ENCODE measurements at places on chromosomes 1 and 21.
A peak's percentile ranks its signal among the peaks of the same experiment; 100 is the strongest.

DNA sequence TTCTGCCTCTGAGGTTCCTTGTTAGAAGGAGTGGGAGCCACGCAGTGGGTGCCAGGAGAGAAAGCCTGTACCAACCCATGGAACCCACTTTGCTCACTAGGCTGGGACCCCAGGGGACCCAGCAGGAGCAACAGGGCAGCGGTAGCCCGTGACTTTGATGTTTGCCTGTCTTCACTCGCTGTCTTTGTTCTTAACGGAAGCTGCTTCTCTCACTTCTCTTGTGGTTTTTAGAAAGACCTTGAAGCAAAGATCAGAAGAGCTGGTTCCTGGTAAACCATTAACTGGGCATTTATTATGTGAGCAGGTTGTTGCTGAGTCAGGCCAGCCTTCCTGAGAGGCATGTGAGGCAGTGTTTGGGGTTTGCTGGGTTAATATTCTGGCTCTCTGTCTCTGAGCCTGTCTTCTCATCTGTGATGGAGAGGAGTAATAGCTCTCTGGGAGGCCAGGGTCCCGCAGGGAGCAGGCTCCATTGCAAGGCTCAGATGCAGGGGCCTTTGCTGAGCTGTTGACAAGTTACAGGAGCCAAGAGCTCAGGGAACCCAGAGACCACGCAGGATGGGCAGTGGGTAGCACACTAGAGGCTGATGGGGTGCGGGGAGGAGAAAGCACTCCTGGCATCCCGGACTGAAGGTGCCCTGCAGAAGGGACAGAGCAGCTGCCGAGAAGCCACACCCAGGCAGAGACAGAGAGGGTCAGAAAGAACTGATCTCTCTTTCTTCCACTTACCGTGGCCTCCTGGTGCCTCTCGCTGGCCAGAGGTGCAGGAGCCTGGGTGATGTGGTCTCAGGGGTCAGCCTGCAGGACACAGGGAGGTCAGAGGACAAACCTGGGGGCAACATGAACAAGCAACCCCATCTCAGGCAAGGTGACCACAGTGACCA, 367.5 kb upstream of the C1orf174 start:
- DNase-seq = no peak

- DNase-seq = no peak
Measured at GRCh38 chr1:183498342-183498991, 26.2 kb downstream of the SMG7 start.

DNA sequence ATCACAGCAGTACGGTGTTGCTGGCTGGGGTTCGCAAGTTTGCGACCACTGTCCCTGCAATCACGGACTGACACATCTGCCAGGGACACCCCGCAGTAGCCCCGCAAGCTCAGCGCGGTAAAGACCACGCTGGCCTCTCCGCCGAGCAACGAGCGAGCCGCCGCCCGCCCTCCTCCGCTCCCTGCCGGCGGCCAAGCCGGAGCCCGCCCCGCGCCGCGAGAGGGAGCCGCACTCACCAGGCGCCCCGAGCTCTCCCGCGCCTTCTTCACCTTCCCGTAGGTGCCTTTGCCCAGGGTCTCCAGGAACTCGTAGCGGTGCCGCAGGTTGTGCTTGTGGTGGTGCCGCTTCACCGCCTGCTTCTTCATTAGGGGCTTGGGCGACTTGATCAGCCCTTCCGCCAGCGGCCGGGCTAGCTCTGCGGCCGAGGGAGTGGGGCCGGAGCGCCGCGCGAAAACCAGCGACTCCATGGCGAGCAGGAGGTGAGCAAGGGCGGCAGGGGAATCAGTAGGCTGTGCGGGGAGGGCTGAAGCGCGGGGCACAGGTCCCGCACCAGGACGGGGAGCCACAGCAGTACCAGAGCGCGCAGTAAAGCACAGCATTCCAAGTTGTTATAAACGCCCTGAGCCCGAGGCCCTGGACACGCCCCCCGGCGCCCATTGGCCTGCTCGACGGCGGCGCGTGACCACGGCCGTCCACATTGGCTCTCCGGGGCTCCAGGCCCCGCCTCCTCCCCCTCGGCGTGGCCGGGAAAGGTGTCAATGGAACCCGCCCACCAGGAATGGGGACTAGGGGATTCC, at the start of gene NUAK2:
TSS of gene NUAK2 (minus strand) at position 584 of the 797 bp plus-strand sequence. CDS start at position 467, 117 bp downstream.
- DNase-seq = peak; percentile 53

DNA sequence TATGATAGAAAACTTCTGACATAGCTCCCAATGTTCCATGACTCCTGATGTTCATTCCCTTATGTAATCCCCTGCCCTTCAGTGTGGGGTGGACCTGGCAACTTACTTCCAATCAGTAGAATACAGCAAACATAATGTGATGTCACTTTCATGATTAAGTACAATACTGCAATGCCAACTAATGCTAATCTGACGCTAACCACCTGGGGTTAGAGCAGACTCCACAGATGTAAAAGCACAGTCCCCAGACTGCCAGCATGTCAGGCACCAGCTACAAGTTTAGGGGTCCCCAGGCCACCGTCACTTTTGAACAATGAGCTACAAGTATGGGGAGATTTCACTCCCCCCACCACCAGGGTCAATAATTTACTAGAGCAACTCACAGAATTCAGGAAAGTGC, 32.3 kb upstream of the FBXO28 start:
- DNase-seq = no peak

DNA sequence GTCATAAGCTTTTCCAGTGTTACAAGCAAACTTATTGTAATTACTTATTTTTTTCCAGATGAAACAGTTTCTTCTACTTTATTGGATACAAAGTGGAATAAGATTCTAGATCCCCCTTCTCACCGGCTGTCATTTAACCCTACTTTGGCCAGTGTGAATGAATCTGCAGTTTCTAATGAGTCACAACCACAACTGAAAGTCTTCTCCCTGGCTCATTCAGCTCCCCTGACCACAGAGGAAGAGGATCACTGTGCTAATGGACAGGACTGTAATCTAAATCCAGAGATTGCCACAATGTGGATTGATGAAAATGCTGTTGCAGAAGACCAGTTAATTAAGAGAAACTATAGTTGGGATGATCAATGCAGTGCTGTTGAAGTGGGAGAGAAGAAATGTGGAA, 95.5 kb downstream of the ZFYVE9 start:
- no peak for DNase-seq

DNA sequence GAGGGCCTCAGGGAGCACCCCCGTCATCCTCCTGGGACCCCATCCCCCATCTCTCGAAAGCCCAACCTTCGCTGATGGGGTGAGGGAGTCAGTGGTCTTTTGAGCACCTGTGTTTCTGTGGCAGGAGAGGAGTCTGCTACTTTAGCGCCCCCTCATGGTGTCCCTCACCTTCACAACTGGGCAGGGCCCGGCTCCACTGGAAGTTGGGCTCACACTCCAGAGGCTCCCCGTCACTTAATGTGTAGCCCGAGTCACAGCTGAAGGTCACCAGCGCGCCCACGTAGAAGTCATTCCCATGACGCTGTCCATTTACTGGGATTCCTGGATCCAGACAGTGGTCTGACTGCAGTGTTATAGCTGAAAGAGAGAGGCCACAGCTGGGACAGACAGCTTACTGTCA, 139.5 kb upstream of the HMGB4 start:
- no peak for DNase-seq

GRCh38 chr1:198175423-198176170, 18.8 kb downstream of the NEK7 start:
- DNase-seq = no peak
